Activated T-cell treated with anti-CD3 and anti-CD28 coated beads, Interleukin-2, amount 50 U/mL, for 72 hours (primary cell): ENCODE measurements at places on chromosomes 2 and 18. TPM values are rescaled to one million over a fixed set of nuclear protein-coding genes. Genes with fewer than 3 reads are reported as not detected.

Gene ZAP70
- total RNA-seq = 164 TPM

Gene RTP5
- 0.56 TPM for total RNA-seq

Gene XPO1
- 130 TPM for total RNA-seq

Gene DNER
- not detected for total RNA-seq

Gene KCNS3
- total RNA-seq = not detected

Gene ABCG8
- total RNA-seq = not detected

Gene MYOM1
- total RNA-seq = 1.1 TPM

Gene GKN1
- not detected for total RNA-seq

Gene IL37
- not detected for total RNA-seq

Gene IGFBP5
- total RNA-seq = not detected

Gene GAL3ST2
- total RNA-seq = 0.82 TPM

Gene SP140
- 102 TPM for total RNA-seq

Gene GPR45
- not detected for total RNA-seq

Gene TMEM198
- 4.5 TPM for total RNA-seq

- no peak for DNase-seq
Measured at GRCh38 chr18:9609190-9609589, 5.2 kb downstream of the PPP4R1 start.

- DNase-seq = no peak
Measured at GRCh38 chr2:10863047-10863446, 48.7 kb upstream of the KCNF1 start.

- DNase-seq = no peak
Measured at GRCh38 chr18:23301972-23302371, 151.1 kb upstream of the RIOK3 start.

DNA sequence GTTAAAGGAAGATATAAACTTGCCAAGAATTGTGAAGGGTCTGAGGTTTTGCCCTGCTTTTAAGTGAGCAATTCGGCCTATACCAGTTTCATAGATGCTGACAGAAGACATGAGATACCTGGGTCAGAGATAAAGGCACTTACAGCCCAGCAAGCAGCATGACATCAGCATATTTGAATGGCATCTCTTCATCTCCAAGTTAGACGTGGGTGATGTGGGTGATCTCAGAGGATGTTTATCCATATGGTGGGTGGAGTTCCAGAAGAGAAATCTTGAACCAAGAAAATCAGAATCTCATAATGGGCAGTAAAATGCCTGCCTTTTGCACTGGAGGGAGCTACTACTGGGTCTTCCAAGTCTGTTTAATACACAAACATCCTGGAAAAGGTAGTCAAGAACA lies 44.7 kb downstream of the GYPC start:
- DNase-seq = no peak

- DNase-seq = no peak
Measured at GRCh38 chr2:217108575-217109027, 248.7 kb upstream of the TNP1 start.

DNA sequence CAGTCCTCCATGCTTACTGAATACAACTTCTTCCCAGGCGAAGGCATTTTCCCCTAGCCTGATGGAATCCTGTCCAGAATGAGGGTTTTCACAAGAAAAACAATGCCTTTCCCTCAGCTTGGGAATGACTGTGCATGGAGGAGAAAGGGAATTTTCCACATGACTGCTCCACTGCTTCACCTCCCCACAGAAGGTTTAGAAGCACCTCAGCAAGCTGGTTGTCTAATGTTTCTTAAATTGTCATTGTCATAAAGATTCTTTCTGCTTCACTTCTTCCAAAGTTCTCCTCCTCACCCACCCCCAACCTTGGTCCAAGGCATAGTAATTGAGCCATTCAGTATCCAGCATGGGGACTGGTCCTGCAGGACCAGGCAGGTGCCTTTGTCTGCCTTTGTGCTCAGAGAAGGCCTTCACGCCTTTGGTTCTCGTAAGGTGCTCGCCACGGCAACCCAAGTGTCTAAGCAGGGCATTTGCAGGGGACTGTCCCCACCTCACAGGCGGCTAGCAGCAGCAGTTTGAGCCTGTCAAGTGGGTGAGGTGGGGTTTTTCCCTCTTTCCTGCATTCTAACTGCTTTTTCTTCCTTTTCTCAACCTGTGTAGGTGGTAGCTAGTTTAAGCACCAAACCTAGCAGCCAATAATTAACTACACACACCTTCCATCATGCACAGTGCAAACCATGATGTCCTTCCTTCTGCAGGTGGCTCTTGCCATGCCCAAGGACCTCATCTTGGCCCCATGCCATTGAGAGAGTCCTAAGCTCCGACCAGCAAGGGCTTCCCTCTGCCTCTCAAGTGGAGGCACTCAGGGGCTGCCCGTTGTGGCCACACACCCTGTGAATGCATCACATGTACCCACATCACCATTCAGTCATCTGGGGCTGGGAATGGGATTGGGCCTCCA lies 65.7 kb upstream of the BCL2L11 start:
- peak; percentile 71 for DNase-seq

GRCh38 chr2:140529706-140530105 lies 1601.1 kb downstream of the LRP1B start:
- DNase-seq = no peak

DNA sequence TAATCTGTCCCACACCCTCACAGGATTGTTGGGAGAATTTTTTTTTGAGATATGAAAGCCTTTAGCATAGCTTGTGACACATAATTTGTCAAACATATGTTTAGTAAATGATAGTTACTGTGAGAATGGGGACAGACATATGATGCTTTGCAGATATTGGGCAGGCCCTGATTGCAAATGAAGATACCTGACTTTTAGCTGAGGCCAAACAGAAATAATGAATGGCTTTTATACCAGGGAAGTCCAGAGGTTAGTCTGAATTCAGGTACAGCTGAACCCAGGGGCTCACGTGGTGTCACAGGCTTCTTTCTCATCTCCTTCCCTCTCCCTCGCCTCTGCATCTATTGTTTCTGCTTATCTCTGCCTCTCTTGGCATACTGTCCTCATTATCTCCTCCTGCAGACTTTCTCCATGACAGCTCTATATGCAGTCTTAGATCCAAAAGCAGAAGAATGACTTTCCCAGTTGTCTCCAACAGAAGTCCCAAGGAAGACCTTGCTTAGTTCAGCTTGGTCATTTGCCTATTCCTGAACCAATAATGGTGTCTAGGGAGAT lies 4.9 kb upstream of the WNT10A start:
- no peak for DNase-seq

DNA sequence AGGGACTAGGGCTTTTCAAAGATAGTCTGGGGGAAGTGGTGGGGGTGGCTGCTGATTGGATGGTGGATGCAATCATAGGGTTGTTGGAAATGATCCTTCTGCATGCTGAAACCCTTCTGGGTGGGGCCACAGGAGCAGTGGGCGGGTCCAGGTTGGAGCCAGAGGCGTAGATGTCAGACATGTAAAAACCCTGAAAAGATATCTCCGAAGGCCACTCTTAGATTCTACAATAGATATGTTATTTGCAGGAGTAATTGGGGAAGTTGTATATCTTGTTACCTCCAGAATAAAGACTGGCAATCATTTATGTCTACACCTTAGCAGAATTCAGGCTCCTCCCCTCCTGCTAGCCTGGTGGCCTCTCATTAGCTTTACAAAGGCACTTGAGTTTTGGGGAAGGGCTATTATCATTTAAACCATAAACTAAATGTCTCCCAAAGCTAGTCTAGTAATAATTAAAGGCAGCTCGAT lies 8.2 kb upstream of the FAM98A start:
- no peak for DNase-seq

DNA sequence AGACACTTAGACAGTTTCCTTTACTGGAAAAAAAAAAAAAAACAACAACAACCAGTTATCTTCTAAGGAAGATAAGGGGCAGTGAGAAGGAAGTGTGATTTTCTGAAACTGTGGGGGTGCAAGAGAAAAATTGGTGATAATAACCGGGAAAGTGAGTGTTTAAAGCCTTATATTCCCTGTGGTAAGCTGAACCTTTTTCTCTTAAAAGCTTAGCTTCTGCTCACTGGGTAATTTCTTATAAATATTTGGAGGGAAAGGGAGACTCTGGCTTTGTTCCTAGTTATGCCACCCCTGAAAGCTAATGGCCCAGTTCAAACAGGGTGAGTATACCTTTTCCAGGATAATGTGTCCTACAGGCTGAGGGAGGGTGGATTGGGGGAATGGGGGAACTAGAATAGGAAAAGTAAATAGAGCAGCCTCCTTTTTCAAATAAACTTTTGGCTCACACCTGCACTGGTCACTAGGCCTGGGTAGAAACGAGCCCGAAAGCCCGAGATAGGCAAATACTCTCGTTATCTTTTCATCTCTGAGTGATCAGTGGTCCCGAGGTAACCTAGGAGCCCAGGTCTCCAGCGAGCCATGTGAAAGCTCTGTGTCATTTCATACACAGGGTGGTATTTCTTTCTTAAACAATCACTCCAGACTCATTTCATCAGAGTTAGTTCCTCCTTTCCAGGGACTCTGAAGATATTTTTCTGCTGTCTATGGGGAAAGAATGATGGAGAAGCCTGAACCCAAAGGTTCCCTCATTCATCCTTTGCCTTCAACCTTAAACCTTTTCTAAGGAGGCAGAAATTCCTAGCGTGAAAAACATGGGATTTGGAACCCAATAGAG lies 15.5 kb upstream of the SRBD1 start:
- no peak for DNase-seq

- no peak for DNase-seq
Measured at GRCh38 chr18:56967035-56967434, 179.9 kb upstream of the BOD1L2 start.

- no peak for DNase-seq
Measured at GRCh38 chr2:205405194-205405593, 277.1 kb upstream of the NRP2 start.

GRCh38 chr2:199070322-199070949 lies 387.3 kb downstream of the SATB2 start:
- no peak for DNase-seq

- no peak for DNase-seq
Measured at GRCh38 chr2:121832412-121833357, 77.2 kb downstream of the TSN start.

DNA sequence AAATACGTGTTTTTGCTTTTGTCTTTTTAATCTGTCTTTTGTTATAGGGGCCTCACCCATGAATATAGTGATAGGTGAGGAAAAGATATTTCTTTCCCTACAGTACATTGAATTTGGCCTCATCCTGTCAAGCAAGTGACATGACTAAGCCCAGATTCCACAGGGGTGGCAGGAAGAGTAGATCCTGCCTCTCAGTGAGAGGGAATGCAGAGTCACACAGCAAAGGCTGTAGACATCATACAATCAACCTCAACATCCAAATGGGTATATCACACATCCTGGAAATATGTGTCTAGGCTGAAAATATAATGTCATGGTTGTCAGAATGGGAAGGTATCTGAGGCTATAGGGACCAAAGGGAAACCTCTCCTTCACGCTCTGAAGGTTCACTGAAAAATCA lies 269.6 kb downstream of the CDH20 start:
- no peak for DNase-seq

GRCh38 chr2:31813016-31813415 lies 197.8 kb downstream of the MEMO1 start:
- no peak for DNase-seq

- DNase-seq = no peak
Measured at GRCh38 chr2:120678251-120678650, 57.4 kb upstream of the GLI2 start.

- no peak for DNase-seq
Measured at GRCh38 chr2:14944562-14945346, 312.2 kb downstream of the LRATD1 start.

GRCh38 chr2:55087501-55087900 lies 37.2 kb upstream of the RTN4 start:
- DNase-seq = no peak

DNA sequence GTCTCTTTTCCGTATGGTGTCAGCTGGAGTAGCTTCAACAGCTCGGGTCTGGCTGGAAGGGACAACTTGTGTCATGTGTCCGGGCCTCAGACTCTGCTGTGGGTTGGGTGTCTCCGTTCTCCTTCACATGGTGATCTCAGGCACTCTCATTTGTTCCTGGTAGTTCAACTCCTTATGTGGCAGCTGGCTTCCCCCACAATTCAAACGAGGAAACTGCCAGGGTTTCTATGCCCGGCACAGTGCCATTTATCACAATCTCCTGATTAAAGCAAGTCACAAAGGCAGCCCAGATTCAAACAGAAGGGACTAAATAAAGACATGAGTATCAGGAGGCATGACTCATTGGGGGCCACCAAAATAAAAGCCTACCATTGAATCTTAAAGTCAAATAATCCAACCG lies 22.7 kb downstream of the MRO start:
- DNase-seq = no peak

DNA sequence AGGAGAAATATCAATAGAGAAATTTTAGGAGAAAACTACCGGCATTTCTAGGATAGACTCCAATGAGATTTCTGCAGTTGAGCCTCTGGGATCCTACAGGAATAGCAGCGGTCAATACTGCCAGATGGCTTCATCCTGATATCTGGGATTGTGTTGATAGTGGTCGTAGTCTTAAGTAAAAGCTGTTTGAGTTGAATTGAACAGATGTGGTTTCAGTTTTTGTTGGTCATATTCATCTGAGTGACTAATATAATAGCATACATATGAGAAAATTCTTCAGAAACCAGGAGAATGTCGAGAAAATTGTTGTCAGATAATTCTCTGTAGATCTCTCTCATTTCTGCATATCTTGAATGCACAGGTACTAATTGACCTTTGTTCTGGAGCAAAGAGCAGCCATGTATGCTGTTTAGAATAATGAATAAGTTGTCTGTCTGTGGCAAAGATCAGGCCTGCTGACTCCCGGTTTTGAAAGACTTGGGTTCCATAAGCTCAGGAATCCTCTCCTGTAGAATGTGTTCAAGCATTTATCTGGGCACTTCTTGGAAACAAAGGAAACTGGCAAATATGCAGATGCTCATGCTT lies 288.1 kb downstream of the TMX3 start:
- DNase-seq = no peak

- no peak for DNase-seq
Measured at GRCh38 chr18:10785798-10786197, 260.0 kb downstream of the NAPG start.

DNA sequence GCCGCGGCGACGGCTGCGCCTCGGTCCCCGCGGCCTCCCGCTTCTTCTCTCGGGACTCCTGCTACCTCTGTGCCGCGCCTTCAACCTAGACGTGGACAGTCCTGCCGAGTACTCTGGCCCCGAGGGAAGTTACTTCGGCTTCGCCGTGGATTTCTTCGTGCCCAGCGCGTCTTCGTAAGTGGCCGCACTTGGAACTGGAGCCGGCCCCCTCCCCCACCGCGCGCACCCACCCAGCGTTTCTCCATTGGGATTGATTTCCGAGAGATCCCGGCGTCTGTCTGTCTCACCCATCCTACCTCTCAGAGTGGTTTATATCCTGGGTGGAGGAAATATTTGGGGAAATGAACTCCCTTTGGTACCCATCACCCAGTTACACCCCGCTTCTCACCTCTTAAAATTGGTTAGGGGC lies 498 bp downstream of the ITGAV start:
- DNase-seq = no peak

GRCh38 chr18:56035546-56035945 lies 447.6 kb upstream of the TCF4 start:
- DNase-seq = no peak

DNA sequence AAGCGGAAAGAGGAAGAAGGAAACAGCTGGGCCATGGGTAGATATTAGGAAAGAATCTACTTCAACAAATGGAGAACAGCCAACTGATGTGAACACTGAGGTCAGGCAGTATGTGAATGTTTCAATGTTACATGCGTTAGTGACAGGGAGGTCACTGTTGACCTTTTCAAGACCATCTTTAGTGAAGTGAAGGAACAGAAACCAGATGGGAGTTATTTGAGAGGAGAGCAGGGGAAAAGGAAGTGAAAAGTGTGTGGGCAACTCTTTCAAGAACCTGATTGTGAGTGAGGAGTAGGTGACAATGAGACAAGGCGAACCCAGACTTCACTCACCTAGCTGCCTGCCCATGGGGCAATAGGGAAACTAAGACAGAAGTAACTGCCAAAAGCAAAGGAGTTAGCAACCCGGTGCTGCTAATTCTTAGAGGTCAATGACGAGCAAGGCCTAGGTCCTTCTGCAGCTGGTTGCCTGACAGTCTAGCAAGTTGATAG lies 67.0 kb downstream of the SP3 start:
- DNase-seq = no peak
